BE2C (cell line): ENCODE measurements at places on chromosomes 1 and 21.

DNA sequence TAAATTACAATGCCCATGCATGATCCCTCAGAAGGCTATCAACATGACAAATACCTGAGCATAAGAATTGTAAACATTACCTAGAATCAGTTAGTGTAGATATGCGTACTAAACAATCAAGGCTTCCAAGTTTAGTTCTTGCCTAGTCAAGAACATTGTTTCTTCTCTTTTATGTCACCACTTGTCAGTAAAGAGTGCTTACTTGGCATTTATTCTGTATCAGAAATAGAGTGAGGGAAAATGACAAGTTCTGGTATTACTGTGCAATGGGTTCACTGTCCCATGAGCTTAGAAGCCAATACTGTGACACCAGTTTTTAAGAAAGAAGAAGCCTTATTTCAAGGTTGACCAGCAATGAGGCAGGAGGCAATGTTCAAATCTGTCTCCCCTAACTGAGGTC lies 22.7 kb upstream of the OR6N2 start:
- DNase-seq = no peak

GRCh38 chr21:37445228-37445627 lies 78.7 kb downstream of the DYRK1A start:
- no peak for DNase-seq

- no peak for DNase-seq
These were observed 49.6 kb downstream of the ANGPTL1 start for GRCh38 chr1:178821134-178821866.

DNA sequence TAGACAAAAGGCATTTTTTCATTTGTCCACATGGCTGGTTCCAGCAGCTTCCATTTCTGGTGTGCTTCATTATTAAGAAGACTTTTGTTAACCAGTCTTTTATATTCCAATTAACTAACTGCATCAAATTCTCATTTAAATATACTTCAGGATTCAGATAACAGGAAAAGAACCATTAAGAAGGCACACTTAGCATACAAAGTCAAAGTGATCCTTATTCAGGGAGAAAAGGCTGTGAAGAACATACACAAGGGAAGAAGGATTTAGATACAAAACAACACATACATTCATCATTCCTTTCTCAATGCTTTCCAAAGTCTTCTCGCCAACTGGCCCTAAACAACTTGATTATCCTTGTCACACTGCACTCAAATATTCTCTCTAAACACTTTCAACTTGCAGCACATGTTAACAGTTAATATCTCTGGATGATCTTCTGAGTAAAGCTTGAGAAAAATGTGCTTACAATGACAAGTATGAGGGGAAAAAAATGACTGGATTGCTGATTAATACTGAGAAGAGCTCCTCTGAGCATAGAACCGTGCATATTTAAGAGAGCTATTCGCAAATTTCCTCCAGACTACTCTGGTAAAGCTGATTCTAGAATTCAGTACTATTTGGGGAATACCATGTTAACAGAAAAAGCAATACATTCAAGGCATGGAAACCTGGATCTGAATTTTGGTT lies 225.2 kb upstream of the TNR start:
- no peak for DNase-seq

- DNase-seq = no peak
These were observed 6.4 kb downstream of the MT1HL1 start for GRCh38 chr1:236997882-236998281.

GRCh38 chr1:208074353-208074752 lies 163.4 kb upstream of the CD34 start:
- no peak for DNase-seq

- no peak for DNase-seq
These were observed 321.2 kb downstream of the CHRM3 start for GRCh38 chr1:239707615-239708014.

GRCh38 chr1:41366455-41367287 lies 5.4 kb downstream of the FOXO6 start:
- DNase-seq = peak; percentile 40

GRCh38 chr1:115606305-115606704 lies 35.5 kb upstream of the VANGL1 start:
- DNase-seq = no peak

GRCh38 chr1:62823556-62823955 lies 39.6 kb downstream of the ATG4C start:
- DNase-seq = no peak

- DNase-seq = no peak
These were observed 35.1 kb upstream of the ERRFI1 start for GRCh38 chr1:8061210-8061609.

- peak; percentile 55 for DNase-seq
These were observed 1.0 kb downstream of the EGLN1 start for GRCh38 chr1:231420959-231421545.

GRCh38 chr1:51636764-51637522 lies 20.1 kb downstream of the OSBPL9 start:
- no peak for DNase-seq

DNA sequence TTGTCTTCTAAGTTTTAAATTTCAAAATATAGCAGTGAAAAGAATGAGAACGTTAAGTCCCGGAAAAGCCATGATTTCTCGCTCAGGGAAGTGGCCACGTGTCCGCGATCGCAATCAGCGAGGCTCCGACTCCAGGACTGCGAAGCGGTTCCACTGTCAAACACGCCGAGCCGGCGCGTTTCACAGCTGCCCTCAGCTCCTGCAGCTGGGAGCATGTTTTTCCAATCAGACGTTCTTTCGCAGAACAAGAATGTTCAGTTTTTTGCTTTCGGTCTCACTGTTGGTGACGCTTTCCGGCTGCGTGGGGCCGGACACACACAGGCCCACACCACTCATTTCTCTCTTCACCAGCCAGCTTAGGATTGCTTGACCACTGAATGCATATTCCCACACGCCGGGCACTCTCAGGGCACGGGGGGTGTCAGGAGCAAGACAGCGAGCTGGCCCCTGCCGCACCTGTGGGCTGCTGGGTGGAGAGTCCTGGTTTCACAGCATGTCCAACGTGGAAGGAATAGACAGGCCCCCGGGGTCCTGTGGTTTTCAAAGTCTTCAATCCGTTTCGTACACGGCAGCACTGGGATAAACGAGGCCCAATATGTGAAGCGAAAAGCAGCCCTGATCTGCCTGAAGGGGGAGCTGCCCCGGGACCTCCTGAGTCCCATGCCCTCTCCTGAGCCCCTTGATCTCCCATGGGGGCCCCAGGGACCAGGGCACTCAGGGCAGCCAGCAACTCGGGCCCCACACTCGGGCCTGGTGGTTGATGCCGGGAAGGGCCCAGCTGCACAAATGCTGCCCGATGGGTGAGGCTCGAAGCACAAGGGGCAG lies 47.3 kb upstream of the COL18A1 start:
- no peak for DNase-seq

DNA sequence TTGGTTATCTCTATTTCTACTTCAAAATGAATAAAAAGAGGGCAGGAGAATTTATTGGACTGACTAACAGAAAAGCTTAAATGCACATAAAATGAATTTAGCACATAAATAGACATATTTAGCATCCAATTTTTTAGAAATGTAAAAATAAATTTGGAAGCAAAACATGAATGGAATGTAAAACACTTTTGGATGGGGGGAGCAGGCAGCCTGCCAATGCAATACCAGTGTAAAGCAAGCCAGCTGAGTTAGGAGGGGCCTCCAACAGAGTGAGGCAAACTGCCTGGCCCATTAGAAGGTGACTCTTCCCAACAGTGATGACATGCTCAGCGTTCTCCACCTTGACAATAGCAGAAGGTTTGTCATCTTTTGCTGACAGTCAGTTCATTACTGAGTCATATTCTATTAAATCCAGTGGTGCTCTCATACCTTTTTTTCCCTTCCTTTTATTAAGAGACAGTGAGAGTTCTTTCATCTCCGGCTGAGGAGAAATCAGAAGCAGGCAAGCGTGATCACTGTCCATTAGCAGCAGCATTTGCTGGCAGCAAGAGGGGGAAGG lies 19.5 kb upstream of the EXO1 start:
- no peak for DNase-seq

- DNase-seq = peak; percentile 67
These were observed 59.2 kb downstream of the ABCA4 start for GRCh38 chr1:94061513-94062443.

- DNase-seq = no peak
These were observed 32.0 kb downstream of the VTCN1 start for GRCh38 chr1:117178756-117179155.

GRCh38 chr1:165580931-165581871 lies 37.4 kb downstream of the LRRC52 start:
- DNase-seq = no peak

- DNase-seq = no peak
These were observed 64.9 kb downstream of the PRKACB start for GRCh38 chr1:84208935-84209334.

DNA sequence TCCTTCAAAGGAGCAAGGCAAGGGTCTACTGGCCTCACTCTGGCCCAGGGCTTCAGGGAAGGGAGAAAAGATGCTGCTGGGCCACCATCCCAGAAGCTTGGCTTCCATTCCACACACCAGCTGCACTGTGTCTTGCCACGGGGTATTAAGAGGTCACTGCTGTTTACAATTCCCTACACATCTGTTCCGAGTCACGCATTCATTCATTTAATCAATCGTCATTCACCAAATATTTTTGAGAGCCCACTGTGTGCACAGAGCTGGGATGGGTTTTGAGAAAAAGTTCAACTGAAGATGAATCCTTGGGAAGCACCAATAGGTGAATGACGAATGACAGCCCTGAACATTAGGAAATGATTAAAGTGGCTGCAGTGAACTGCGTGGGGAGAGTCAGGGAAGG lies 101.7 kb downstream of the NAV1 start:
- DNase-seq = no peak

- no peak for DNase-seq
These were observed 107.7 kb downstream of the POU2F1 start for GRCh38 chr1:167328306-167328815.

GRCh38 chr1:213268221-213268620 lies 217.2 kb downstream of the RPS6KC1 start:
- DNase-seq = no peak

DNA sequence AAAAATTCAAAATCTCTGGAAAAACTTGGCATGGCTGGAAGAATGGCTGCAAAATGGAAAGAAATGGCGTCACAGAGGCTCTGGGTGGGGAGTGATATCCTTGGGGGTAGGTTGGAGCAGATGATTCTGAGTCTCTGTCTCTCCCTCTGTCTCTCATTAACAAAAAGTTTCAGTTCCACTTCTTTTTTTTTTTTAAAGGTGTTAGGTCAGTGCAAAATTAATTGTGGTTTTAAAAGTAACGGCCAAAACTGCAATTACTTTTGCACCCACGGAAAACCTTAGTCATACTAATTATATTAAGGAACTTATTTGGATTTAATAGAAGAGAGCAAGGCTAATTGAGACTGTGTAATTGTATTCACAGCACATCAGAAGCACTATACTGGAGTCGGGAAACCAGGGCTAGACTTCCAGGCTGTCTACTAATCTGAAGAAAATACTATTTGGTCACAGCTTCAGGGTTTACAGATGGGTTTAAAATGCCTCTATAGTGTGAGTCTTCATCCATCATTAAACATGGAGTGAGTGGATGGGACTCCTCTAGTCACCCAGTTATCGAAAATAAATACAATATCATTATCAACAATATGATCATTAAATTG lies 289.1 kb upstream of the PLD5 start:
- no peak for DNase-seq

GRCh38 chr1:12035312-12035711 lies 16.0 kb downstream of the MIIP start:
- DNase-seq = no peak

DNA sequence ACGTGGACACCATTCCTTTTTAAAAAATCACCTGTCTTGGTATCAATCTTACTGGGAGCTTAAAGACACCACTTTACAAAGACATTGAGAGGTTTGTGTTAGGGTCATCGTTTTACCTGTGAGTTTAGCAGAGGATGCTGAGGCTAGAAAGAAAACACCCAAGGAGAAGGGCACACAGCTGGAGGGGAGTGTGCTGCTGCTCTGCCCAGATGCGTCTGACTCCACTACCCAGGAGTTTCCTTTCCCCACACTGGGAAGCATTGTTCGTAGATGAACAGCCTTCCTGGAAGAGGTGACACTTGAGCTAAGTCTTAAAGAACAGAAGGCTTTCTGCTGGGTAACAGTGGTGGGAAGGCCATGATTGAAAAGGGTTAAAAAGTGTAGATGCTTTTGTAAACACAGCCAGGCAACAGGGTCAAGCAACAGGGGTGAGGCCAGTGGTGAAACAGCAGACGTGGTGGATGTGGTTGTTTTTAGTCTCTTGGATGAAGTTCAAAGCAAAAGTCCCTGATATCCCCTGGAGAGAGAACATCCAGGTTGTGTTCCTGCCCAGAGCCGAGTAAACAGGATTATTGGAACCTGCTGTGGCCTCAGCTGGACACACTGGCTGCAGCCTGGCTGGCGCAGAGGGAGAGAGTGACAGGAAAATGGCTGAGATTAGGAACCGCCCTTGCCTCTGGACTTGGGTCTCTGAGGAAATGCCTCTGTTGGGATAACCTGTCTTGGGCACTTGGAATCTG lies 198.6 kb upstream of the JUN start:
- DNase-seq = peak; percentile 19

GRCh38 chr1:24319312-24319863 lies at the start of gene GRHL3:
GRHL3 (plus strand) TSS chr1:24319357; CDS start chr1:24319552, 195 bp downstream.
- no peak for DNase-seq

DNA sequence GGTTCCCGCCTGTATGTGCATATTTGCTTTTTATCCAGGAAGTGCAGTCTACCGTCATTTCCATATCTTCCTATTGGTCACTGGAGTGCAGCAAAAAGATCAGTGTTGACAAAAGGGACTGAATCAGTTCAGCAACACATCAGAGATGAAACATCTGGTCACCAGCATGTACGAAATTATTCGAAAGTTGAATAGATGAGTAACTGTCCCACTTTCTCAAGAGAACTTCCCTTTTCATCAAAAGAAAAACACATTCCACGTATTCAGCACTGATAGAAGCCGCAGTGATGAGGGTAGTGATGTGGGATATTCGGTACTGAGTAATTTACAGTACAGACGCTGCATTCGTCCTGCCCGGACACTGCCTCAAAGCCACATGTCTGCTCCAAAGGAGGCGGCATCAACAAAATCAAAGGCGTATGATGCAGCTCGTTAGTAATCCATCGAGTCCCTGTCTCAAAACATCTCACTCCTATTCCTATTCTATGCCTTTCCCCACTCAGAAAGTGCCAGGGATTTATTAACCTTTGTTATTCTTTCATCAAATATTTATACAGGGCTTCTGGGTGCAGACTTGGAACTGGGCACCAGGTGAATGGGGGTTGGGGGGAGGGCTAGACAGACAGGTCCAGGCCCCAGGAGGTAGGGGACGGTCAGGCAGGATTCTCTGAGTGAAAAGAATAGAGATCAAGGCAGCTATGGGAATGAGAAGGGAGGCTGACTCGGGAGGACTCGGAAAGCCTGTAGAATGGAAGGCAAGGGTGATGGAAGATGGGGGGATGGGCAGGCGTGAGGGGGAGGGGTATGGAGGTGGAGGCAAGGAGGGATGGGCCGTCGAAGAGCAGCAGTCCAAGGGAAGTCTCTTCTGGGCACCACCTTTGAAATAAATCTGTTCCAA lies 79.5 kb upstream of the SLC45A1 start:
- DNase-seq = no peak

DNA sequence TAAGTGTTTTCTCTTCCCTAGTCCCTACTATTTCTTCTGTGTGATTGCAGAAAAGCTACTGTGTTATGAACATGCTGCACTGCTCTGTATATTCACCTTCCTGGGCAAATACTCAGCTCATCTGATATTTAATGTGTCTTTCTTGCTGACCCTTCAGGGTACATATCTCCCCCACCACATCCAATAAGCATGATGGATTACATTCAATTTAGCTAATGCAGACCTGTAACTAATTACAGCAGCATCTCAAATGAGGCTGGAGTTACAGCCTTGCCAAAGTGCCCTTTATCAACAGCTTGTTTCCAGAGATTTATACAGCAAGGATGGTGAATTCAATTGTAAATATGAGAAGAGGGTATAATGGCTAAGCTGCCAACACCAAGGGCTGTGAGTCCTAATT lies 144.0 kb downstream of the KCNH1 start:
- DNase-seq = no peak
